NCI-H1436 treated with DMSO at 0.1 percent for 48 hours (cell line): ENCODE measurements at places on chromosomes 4 and X.

DNA sequence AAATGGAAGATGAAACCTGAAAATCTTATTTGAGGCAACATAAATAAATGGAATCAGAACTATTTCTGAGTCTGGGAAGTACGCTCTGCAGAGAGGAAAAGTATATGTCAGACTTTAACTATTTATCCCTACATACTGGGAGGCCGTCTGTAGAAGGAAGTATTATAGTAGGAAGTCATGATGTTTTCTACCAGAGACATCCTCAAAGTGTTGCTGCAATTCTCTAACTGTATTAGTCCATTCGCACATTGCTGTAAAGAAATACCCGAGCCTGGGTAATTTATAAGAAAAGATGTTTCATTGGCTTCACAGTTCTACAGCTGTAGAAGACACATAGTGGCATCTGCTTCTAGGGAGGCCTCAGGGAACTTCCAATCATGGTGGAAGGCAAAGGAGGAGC is 88.7 kb upstream of the TBL1X start:
- no peak for DNase-seq

DNA sequence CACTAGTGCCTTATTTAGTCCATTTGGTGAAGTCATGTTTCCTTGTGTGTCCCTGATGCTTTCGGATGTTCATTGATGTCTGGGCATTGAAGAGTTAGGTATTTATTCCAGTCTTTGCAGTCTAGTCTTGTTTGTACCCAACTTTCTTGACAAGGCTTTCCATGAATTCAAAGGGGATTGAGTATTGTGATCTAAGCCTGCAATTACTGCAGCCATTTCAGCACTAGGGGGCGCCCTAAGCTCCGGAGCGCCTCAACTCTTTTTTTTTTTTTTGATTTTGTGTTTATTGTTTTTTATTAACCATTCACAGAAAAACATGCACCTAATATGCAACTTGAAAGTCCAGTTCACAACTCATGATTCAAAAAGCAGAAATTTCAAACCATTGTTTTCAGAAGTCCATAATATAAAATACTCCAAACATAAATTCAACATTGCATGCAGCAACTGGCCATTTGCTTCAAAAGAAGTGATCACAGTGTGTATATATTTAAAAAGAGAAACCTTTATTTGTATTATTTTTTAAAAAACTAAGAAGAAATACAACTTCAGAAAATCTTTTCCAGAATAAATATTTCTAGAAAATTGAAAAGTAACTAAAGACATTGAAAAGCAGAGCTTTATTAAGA is 59.2 kb downstream of the PTPN13 start:
- DNase-seq = no peak

GRCh38 chrX:125926295-125926694 is 239.8 kb downstream of the DCAF12L2 start:
- DNase-seq = no peak

DNA sequence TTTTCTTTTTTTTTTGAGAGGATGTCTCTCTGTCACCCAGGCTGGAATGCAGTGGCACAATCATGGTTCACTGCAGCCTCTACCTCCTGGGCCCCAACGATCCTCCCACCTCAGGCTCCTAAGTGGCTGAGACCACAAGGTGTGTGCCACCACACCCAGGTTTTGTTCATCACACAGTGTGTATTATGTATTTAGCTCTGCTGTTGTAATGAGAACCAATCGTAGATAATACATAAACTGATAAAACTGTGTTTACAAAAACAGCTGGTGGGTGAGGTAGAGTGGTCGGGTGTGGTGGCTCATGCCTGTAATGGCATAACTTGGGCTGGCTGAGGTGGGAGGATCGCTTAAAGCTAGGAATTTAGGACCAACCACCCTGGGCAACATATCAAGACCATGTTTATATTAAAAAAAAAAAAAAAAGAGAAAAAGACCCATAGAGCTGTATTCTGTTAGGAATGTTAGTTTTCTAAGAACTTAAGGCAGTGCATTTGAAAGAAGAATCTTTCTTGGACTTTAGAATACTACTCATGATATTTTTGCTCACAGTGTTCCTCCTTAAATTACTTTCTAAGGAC is 34.9 kb downstream of the POLR2B start:
- DNase-seq = no peak

DNA sequence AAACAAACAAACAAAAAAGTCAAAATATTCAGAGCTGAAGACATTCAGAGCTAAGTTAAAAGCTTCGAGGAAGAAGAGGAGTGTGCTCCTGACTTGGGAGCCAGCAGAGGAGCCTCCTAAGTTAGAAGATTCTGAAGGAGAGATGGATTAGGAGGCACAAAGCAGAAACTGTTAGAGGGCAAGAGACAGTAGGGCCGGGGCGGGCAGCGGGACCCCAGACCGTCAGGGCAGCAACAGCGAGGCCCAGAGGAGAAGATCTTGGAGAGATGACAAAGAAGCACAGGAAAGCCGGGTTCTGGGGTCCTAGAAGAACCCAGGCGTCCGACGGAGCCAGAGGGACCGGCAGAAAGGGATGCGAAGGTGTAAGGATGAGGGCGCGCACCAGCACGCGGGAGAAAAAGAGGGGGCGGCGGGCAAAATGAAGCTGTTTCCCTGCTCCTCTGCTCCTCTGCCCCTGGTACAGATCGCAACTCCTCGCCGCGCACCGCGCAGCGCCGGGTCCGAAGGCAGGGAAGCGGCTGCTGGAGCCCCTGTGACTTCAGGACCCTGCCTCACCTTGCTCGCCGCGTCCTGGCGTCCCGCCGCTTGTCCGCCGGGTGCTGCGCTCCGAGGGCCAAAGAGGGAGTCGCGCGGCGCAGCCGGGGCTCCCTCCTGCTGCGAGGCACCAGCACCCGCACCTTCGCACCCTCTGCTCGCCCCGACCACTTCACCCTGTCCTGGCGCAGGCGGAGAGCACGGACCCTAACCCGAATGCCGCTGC is 477 bp downstream of the KLHL13 start:
- DNase-seq = no peak

DNA sequence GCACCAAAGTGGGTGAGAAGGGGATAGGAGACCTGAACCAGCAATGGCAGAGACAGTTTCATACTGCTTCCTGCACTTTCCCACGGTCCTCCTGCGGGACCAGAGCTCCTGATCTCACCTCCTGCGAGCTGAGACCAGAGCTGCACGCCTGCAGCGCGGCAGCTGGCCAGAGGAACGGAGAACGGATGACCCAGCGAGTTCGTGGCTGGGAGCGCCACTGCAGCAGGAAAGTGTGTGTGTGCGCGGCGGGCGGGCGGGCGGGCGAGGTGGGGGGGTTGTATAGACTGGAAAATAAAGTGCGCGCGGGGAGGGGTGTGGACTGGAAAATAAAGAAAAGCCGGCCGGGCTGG is 16.5 kb downstream of the MCF2 start:
- DNase-seq = no peak

DNA sequence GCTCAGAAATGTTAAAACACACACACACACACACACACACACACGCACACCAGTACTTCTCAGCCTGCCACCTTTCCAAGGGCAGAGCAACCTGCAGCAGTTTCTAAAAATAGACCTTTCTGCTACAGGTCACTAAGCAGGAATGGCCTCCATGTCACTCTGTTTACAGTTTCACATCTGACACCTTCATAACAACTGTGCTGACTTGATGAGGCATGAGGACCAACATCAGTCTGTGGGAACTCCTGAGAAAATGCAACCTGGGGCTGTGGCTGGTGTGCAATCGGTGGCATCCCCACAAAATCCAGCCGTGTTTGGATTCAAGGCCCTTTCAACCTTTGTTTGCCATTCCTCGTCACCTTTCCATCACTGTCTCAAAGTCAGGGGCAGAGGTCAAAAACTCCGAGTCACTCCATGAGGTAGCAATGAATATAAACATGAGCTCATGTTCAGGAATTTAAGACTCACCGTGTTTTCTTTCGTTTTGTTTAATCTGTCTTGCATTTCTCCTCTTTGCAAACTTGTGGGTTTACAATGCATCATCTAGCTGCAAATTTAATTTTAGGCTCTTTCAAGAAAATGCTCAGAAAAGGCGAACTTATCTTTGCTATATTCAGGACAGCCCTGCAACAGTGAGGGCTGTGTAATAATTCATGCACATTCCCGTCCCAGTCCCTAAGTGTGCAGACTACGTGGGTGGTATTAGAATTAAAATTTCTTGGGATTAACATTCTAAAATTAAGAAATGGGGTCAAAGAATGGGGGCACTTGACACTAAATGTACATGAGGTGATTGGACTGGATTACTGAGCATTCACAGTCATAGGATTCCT is 135.3 kb downstream of the SHROOM3 start:
- DNase-seq = no peak

DNA sequence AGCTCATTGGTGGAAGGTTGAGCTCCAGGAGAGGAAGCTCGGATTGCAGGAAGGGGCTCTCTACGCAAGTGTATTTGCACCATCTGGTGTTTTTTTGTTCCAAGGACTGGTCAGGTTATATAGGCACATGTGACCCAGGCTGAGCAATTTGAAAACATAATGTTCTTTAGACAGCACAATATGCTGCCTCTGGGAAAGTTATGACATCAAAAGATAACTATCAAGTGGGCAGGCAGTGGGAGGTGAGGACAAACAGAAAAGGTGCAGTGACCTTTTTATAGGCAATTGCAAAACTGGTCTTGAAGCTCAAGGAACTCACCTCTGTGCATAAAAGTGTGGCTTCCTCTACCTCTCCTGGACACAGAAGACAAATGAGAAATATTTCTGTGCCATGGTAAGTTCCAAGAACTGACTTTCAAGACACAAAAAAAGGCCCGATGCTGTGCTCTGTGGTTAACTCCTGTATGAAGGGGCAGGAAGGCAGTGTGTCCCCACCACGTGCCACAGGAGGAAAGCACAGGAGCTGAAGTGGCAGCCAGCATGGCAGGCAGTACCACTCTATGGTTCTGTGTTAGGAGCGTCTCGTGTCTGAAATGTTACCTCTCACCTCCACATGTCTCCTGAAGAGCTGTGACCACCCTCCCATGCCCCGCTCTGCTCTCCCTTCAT is 128.6 kb downstream of the SHROOM3 start:
- no peak for DNase-seq

- DNase-seq = no peak
These were observed 12.3 kb downstream of the MID1 start for GRCh38 chrX:10608099-10608498.

GRCh38 chr4:25535701-25536473 is 119.8 kb upstream of the SLC34A2 start:
- DNase-seq = no peak

GRCh38 chr4:32519060-32519459 is 1798.9 kb downstream of the PCDH7 start:
- DNase-seq = no peak

DNA sequence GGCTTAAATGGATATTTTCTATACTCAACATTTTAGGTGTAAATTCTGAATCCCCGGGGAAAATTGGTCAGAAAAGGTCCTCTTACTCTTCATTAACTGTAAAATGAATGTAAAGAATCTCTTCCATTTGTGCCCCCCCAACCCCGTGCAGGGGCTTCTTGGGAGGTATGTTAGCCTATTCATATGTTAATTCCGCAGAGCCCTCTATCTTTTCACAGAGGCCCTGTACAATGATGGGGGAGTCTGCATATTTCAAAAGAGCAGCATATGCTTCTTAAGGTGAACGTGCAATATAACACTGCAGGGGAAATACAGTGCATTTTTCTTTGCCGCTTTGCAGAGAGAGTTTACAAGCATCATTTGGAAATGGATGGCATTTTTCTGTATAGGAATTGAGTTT is 88.5 kb upstream of the CXorf66 start:
- DNase-seq = no peak

GRCh38 chr4:102036619-102037376 is 246.3 kb downstream of the BANK1 start:
- no peak for DNase-seq

DNA sequence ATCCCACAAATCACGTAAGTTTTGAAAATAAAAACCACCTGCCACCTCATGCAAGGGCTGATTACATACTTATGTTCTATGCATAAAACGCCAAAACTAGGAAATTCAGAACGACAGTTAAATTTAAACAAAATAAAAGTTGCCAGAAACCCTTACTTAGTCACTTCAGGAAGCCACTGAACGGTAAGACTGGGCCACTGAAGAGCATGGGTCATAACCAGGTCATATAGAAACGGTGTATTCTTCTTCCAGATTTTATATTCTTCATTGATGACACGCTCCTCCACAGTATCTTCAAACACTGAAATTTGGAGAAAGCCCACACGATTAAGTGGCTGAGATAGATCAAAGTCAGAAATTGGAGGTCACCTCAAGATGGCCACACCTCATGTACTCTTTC is 1.2 kb downstream of the RBBP7 start:
- DNase-seq = no peak

DNA sequence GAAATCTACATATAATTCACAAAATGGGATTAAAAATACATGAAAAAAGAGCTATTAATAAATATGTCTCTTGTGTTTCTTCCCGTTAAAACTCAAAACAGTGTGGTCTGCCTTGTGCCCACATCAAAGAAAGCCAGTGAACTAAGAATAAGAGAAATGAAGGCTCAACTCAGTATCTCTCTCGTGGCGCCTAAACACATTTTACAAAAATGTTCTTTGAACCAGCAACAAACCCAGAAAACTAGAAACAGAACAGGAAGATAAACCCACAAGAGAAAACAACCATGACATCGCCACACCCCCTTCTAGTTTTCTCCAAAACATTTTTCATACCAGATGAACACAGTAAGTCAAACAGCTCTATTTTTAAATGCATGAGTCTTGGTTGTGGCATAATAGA is 130.1 kb downstream of the DCHS2 start:
- no peak for DNase-seq

DNA sequence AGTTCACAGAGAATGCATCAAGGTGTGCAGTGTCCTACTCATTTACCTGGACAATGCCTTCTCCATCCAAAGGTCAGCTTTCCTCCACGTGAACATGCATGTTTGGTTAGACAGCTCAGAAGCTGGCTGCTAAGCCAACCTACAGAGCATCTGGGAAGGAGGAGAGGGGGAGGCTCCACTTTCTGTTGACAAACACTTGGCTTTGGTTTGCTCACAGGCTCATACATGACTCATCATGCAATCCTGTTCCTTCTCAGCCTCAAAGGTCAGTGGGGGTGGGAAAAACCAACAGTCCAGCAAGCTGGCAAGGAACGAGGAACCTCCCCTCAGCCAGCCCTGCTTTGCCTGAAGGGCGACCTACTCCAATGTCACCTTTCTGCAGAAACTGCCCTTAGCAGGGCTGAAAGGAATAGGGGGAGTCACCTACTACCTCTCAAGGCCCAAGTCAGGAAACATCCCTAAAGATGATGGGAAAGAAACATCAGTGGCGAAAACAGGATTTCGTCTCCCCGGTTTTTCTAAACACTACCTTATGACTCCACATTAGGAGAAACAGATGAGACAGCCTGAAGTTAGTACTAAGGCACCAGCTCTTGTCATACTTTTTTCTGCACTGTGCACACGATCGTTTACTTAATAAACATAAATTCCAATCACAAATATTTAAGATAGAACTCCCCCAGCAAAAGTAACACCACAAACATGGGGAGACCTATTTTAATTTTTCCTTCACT is 37.9 kb downstream of the RELL1 start:
- no peak for DNase-seq

GRCh38 chrX:151153086-151153485 is 23.3 kb upstream of the GPR50 start:
- no peak for DNase-seq

- no peak for DNase-seq
These were observed 59.3 kb upstream of the PACRGL start for GRCh38 chr4:20640989-20641388.
